ENCODE measurements at places on chromosomes 16 and 17. TPM values are rescaled to one million over a fixed set of nuclear protein-coding genes. Genes with fewer than 3 reads are reported as not detected.

The LPO gene
- total RNA-seq: not detected

The SEPTIN12 gene
- not detected for total RNA-seq

The VASN gene
- 94.4 TPM for total RNA-seq

The TEX19 gene
- not detected for total RNA-seq

The TMEM92 gene
- 0.58 TPM for total RNA-seq

The HS3ST4 gene
- 0.12 TPM for total RNA-seq

The ATP6V0A1 gene
- 61.6 TPM for total RNA-seq

The C16orf89 gene
- total RNA-seq: 5.7 TPM

The SOX9 gene
- total RNA-seq: 9.7 TPM

The HAS3 gene
- total RNA-seq: 4.3 TPM

The KCNH6 gene
- total RNA-seq: 2.1 TPM

The MYO15B gene
- 260 TPM for total RNA-seq

The ST6GALNAC2 gene
- total RNA-seq: 6.9 TPM

The MRPS34 gene
- 63.4 TPM for total RNA-seq

The KRTAP3-1 gene
- not detected for total RNA-seq

The ASPHD1 gene
- 1.3 TPM for total RNA-seq

The DPEP3 gene
- not detected for total RNA-seq

The DRC3 gene
- 12.6 TPM for total RNA-seq

The USP10 gene
- total RNA-seq: 84.0 TPM

The ABCC12 gene
- not detected for total RNA-seq

The TMEM235 gene
- total RNA-seq: not detected

The ARL16 gene
- 56.7 TPM for total RNA-seq

The SULT1A1 gene
- 31.4 TPM for total RNA-seq

The BCO1 gene
- total RNA-seq: 3.2 TPM

The SPNS1 gene
- total RNA-seq: 45.5 TPM

The PRR11 gene
- 5.3 TPM for total RNA-seq

The KRTAP4-5 gene
- total RNA-seq: not detected

The PCTP gene
- 21.3 TPM for total RNA-seq

The KRT31 gene
- 0.47 TPM for total RNA-seq

The CRYM gene
- total RNA-seq: 6.1 TPM

The KRTAP4-3 gene
- total RNA-seq: not detected

The KRT40 gene
- total RNA-seq: 0.23 TPM

The TPSG1 gene
- total RNA-seq: not detected

The WNK4 gene
- total RNA-seq: 11.4 TPM

The MOSMO gene
- total RNA-seq: 17.9 TPM

The METTL22 gene
- total RNA-seq: 42.9 TPM

The ACSM2B gene
- 77.8 TPM for total RNA-seq

The MT1F gene
- total RNA-seq: 15.8 TPM

The TAOK2 gene
- total RNA-seq: 47.5 TPM

The MYO15A gene
- total RNA-seq: 2.2 TPM

The PITPNM3 gene
- 11.7 TPM for total RNA-seq

The RSKR gene
- 16.0 TPM for total RNA-seq

The ARL2BP gene
- total RNA-seq: 46.1 TPM
